ENCODE measurements at places on chromosomes 16 and 17.

DNA sequence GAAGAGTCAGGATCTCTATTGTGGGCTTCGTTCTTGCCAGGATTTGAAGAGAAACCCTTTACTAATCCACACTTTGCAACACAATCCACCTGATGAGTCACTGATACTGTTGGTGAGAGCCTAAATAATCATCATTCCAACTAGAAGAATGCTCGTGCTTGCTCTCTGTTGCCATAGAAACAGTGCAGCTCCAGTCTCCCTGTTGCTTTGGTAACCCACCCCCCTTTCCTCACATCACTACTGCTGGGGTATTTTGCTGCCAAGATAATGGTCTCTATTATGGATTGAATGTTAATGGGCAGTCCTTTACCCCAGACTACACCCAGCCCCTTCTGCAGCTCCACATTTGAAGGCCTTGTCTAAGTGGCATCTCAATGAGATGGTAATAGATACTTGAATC, 190.4 kb downstream of the ABCC12 start:
- DNase-seq, result peak; percentile 45

GRCh38 chr16:75266738-75267630, 15.6 kb upstream of the BCAR1 start:
- no peak for DNase-seq

- no peak for DNase-seq
These were observed 55.4 kb downstream of the CDK5R1 start for GRCh38 chr17:32542186-32542585.

- DNase-seq, result peak; percentile 36
These were observed at the start of gene SULT1A2 for GRCh38 chr16:28596840-28597691. SULT1A2 (minus strand) TSS chr16:28597050; CDS start chr16:28595930, 1,120 bp downstream.
